ENCODE measurements at places on chromosomes 1 and 21.

DNA sequence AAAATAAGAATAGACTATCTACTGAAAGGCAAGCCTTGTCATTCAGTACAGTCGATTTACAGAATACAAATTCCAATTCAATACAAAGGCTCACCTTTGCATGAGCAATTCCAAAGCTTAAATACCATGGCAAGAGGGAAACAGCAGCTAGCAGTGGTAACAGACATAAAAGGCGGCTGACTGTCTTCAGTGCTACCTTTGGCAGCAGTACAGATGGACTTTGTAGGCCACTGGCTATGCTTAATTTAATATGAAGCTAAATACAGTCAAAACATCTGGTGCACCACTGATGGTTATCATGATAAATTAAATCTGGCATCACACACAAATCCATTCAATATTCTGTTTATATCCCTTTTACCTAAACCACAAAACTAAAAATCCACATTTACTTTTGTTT lies 62.4 kb downstream of the RERE start:
- no peak for DNase-seq

GRCh38 chr1:108042610-108043009 lies 77.6 kb upstream of the VAV3 start:
- DNase-seq, result no peak

DNA sequence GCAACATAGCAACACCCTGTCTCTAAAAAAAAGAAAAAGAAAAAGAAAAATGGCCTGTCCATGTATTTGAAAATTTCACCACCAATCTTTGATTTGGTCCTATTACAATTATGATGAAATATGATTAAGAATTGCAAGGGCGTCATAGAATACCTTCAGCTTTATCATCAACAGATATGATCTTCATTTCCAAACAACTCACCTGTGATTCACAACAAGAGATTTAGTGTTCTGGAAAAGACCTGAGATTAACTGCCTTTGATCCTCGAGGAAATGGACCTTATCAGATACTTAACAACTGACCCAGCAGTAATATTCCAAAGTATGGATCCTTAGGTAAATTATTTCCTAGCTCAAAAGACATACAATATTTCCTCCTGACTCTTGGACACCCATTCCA lies 3.5 kb upstream of the GSTM4 start:
- no peak for DNase-seq

DNA sequence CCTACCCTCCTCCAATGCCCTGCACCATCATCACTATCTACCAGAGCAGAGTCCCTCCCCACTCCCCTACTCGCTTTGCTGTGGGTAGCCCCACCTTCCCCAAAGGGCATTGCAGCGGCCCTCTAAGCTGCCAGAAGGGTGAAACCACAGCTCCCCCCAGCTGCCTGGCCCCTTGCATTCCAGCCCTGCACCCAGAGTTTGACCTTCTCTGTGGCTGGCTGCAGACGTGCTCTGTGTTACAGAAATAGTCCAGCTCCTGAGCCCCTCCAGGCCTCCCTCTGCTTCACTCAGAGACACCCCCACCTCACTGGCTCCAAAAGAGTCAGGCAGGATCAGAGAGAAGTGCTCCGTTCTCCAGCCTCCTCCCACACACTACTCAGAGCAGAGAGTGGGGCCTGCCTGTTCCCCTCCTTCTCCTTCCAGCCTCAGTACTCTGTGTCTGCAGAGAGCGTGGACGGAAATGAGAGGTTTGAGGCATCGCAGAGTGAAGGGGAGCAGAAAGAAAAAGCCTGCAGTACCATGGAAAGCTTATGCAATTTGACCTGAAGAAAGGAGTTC lies 63.2 kb downstream of the PLEKHA6 start:
- no peak for DNase-seq
